Foreskin keratinocyte (primary cell): ENCODE measurements at places on chromosomes 7 and 10. TPM values are rescaled to one million over a fixed set of nuclear protein-coding genes. Genes with fewer than 3 reads are reported as not detected.

The SPDYE5 gene
- total RNA-seq, result not detected in 2 replicates

The OR6V1 gene
- total RNA-seq, result not detected in 2 replicates

The VAX1 gene
- 0.04 and 0.14 TPM in 2 replicates for total RNA-seq

The ITGA8 gene
- total RNA-seq, result not detected in 2 replicates

The TUBAL3 gene
- 0.60 and 1.1 TPM in 2 replicates for total RNA-seq

The OR2A7 gene
- 3.3 and 11.6 TPM in 2 replicates for total RNA-seq

The CHST15 gene
- 28.2 and 31.9 TPM in 2 replicates for total RNA-seq

The ATRNL1 gene
- 0.07 TPM in 1 of 2 replicates, not detected in the other for total RNA-seq

DNA sequence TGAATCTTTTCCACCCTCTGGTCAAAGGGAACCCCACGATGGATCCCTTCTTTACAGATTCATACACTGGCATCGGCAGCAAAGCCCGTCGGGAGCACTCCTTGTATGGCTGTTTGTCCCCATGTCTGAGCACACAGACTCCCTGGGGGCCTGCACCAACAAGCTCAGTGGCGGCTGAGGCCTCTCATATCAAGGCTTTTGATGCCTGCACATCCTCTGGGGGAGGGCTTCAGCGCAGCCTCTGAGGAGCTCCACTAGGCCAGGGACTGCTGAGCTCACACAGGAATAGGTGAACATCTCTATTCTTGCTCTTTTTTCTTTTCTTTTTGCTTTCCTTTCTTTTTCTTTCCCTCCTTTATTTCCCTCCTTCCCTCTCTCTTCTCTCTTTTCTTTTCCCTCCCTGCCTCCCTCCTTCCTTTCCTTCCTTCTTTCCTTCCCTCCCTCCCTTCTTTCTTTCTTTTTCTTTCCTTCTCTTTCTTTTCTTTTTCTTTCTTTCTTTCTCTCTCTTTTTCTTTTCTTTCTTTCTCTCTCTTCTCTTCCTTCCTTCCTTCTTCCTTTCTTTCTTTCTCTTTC, 174.6 kb downstream of the CCDC3 start:
- DNase-seq, result peak; percentile 5

GRCh38 chr7:151252961-151253711, 4.6 kb upstream of the SMARCD3 start:
- no peak for DNase-seq

DNA sequence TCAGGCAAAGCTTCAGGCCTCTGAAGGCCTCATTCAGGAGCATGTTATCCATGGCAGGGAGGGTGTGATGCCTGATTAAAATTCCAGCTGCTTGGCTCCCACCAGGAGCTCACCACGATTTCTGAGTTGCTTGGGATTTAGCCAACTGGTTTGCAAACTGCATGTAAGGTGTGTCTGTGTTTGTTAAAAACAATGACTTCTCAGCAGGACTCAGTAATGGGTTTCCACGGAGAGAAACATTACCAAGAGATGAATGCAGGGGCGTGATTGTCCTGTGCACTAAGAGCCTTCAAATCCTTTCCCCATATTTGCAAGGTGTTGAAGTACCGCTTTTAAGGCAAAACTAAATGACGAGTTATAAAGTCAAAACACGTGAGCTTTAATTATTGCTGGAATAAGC, 88.8 kb upstream of the BTBD16 start:
- no peak for DNase-seq

DNA sequence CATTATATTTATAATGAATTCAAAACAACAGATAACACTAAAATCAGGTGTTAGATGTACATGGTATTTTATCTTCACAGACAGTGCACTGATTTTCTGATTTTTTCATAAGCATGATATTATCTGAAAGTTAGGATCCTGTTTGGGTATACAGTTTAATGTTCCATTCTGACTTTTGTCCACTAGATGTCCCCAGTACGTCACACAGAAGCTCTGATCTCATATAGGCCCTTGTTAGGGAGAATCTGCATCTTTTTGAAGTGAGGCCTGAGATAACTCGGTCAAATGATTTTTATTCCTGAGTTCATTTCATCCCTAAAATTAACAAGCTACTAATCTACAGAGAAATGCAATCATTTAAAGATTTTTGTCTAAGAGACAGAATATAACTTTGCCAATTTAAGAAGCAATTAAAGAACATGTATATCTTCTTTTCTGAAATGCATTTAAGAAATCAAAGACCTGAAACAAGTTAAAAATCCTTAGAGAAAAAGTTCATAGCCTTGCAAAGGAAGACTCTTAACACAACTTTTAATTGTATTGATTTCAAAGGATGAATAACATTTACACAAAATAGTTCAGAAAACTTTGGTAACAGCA, 72.0 kb upstream of the TES start:
- DNase-seq, result peak; percentile 63

GRCh38 chr10:114714281-114714741, 56.2 kb upstream of the ABLIM1 start:
- DNase-seq, result peak; percentile 53

GRCh38 chr7:70812511-70812910, 319.4 kb upstream of the GALNT17 start:
- no peak for DNase-seq

- no peak for DNase-seq
Observed at GRCh38 chr10:88417387-88418030, 165.6 kb downstream of the RNLS start.

GRCh38 chr10:43479275-43479674, 42.4 kb downstream of the ZNF487 start:
- no peak for DNase-seq

- DNase-seq, result peak; percentile 88
Observed at GRCh38 chr10:124378881-124379471, 39.7 kb downstream of the OAT start.

DNA sequence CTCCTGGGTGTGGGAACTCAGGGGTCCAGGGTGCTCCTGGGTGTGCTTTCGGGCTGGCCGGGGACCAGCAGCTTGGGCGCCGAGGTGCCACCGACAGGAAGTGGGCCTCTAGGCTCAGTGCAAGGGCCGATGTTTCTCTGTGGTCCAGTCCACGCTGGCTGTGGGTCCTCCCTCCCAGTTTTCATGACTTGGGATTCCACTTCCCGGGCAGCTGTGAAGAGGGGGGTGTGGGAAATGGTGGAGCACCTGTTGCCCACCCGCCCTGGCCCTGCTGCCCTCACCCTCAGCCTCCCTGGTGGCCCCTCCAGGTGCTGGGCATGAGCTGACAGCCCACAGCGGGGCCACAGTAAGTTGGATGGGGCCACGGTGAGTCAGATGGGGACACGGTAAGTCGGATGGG, 58.5 kb downstream of the NKX6-2 start:
- no peak for DNase-seq

- DNase-seq, result no peak
Observed at GRCh38 chr10:131891929-131892805, 8.6 kb upstream of the PPP2R2D start.

- DNase-seq, result peak; percentile 94
Observed at GRCh38 chr10:3886641-3887251, 101.7 kb upstream of the KLF6 start.

GRCh38 chr10:80590585-80591125, 53.0 kb downstream of the SH2D4B start:
- peak; percentile 82 for DNase-seq

- DNase-seq, result no peak
Observed at GRCh38 chr10:930625-931325, 730 bp downstream of the LARP4B start.

- DNase-seq, result no peak
Observed at GRCh38 chr7:43879477-43879876, 10.2 kb upstream of the MRPS24 start.

GRCh38 chr10:132555648-132556575, 18.3 kb downstream of the INPP5A start:
- no peak for DNase-seq

DNA sequence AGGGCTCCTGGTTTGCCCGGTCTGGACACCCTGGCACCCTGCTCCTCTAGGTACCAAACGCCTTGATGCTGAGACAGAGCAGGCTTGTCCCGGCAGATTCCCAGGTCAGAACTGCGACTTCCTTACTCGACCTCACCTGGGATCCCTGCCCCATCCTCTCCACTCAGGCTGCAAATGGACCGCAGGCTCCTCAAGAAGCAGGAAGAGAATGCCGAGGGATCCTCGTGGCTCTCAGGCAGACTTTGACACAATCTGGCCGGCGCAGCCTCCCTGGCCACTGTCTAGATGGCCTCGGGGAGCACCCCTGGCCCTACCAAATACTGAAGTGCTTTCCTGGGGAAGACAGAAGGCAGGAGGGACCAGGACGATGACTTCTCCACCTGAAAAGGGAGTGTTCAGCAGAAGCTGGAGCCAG, 421 bp upstream of the NODAL start:
- DNase-seq, result no peak

DNA sequence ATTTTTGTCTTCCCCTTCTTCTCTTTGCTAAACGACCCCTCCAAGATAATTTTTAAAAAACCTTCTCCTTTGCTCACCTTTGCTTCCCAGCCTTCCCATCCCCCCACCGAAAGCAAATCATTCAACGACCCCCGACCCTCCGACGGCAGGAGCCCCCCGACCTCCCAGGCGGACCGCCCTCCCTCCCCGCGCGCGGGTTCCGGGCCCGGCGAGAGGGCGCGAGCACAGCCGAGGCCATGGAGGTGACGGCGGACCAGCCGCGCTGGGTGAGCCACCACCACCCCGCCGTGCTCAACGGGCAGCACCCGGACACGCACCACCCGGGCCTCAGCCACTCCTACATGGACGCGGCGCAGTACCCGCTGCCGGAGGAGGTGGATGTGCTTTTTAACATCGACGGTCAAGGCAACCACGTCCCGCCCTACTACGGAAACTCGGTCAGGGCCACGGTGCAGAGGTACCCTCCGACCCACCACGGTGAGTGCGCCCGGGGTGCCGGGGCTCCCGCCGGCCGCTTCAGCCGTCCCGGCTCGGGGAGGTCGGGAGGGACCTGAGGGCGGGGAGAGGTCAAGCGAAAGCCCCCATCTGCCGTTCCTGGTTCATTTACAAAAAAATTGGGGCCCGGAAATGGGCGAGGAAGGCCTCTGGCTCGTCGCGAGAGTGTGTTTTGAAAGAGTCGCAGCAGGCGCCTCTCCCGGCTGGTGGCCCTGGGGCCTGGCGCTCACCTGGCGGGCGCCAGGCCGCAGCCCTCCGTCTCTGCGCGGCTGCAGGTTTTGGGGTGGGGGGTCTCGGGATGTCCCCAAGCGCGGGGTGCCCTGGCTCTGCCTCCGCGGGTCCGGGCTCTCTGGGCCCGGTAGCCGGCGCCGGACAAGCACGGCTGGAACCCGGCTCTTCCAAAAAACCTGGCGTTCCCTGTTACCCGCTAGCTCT, 1.2 kb downstream of the GATA3 start:
- DNase-seq, result no peak

GRCh38 chr10:73785721-73786511, 510 bp downstream of the ZSWIM8 start:
- DNase-seq, result peak; percentile 47

DNA sequence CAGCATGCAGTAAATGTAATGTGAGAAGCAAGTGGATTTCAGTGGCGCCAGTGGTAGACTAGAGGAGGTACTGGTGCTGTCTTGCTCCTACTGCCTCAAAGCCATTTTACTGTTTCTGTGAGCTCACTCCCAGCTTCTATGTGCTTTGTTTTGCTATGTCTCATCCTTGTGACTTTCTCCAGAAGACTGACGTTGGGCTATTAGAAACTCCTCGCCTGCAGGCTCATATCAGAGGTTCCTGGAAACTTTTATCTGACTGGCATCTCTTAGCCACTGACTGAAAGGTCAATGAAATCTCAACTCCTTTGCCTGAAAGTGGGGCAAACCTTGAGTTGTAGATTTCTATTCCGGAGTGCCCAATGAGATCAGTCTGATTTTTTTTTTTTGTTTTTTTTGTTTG, 66.4 kb upstream of the SORCS1 start:
- no peak for DNase-seq

GRCh38 chr7:1192171-1192676, 32.2 kb upstream of the ZFAND2A start:
- DNase-seq, result peak; percentile 51

DNA sequence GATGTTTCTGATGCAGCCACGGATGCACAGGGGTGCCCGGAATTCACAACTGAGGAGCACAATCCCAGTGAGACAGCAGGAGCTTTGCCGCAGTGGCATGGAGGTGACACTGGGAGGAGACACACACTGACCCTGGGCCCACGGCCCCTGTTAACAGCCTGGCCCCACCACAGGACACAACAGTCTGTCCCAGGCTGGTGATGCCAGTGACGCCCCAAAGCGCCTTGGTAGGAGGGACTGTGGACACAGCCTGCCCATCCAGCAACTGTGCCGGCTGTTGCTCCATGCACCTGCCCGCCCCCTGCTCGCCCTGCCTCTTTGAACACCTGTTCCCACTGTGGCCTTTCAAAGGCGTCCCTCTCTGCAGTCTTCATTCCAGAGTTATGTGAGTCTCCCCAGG, 49.8 kb downstream of the KLF6 start:
- DNase-seq, result no peak

- no peak for DNase-seq
Observed at GRCh38 chr10:118912961-118913600, 116.4 kb upstream of the NANOS1 start.

GRCh38 chr7:150481186-150481920, 30.9 kb downstream of the GIMAP8 start:
- DNase-seq, result no peak

GRCh38 chr10:132296666-132297443, 10.9 kb downstream of the STK32C start:
- no peak for DNase-seq

DNA sequence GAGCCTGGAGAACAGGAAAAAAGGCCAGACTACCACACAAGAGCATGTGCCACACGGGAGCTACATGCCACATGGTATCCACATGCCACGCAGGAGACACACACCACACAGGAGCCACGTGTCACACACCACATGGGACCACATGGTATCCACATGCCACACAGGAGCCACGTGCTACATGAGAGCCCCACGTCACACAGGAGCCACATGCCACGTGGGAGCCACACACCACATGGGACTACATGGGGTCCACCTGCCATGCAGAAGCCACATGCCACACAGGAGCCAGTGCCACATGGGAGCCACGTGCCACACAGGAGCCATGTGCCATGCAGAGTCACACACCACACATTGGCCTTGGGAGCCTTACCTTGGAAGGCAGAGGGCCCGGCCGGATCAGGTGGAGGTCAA, 244.4 kb upstream of the PPP2R2D start:
- DNase-seq, result no peak

DNA sequence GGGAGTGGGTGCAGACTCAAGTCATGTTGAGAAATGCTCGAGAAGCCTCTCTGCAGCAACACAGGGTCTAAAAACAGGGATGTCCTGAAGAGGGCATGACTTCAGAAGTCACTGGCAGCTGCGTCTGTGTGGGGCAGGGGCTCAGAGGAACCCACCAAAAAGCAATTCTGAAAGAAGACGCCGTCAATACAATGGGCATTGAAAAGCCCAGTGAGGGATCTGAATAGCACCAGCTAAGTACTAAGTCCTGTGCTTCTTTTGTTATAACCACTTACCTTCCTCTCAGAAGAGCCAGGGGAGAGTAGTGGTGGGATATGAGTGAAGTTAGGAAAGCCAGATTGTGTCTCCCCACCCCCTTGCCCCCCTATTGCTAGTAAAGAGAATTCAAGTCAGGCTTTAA, 137.2 kb downstream of the INHBA start:
- DNase-seq, result no peak

GRCh38 chr7:96224685-96225084, 97.2 kb downstream of the SLC25A13 start:
- DNase-seq, result no peak

- peak; percentile 85 for DNase-seq
Observed at GRCh38 chr10:29600067-29600466, 34.7 kb downstream of the SVIL start.
